ENCODE measurements at places on chromosomes 1 and 21. TPM values are rescaled to one million over a fixed set of nuclear protein-coding genes. Genes with fewer than 3 reads are reported as not detected.

The CLDN14 gene
- total RNA-seq = not detected

DNA sequence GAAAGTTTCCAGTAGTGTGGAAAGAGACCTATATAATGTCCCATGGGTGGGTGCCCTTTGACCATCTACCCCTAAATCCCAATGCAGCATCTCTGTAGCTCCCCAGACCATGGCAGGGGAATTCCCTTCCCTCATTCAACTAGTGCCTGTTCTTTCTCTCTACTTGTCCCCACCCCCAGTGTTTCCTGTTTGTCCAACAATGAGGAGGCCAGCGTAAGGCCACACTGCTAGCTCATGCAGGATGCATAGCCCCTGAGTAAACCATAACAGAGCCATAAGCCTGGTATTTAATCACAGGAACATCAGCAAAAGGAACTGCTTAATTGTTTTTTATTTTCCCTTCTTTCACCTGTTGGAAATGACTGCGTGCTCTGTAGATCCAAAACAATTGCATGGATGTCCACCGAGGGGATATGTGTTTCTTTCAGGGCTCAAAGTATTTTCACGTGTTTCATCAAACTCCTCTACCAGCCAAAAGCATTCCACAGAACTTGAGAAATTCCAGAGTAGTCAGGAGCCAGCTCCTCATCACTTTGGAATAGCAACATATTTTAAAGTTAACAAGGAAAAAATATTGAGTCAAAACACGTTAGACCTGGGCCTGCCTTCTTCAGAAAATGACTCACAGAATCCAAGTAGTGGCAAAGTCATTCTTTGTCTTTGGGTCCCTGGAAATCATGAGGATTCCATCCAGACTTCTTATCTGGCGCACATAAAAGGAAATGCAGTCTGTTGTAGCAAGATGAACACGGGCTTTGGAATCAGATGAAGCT lies 162.5 kb upstream of the SGIP1 start:
- H3K27me3 ChIP-seq = no peaks in the 10 kb centered on the region
- H3K4me3 ChIP-seq = no peak overlapping the region
- peaks cover 9% of the 10 kb centered on the region for H3K36me3 ChIP-seq
- no peak for DNase-seq

DNA sequence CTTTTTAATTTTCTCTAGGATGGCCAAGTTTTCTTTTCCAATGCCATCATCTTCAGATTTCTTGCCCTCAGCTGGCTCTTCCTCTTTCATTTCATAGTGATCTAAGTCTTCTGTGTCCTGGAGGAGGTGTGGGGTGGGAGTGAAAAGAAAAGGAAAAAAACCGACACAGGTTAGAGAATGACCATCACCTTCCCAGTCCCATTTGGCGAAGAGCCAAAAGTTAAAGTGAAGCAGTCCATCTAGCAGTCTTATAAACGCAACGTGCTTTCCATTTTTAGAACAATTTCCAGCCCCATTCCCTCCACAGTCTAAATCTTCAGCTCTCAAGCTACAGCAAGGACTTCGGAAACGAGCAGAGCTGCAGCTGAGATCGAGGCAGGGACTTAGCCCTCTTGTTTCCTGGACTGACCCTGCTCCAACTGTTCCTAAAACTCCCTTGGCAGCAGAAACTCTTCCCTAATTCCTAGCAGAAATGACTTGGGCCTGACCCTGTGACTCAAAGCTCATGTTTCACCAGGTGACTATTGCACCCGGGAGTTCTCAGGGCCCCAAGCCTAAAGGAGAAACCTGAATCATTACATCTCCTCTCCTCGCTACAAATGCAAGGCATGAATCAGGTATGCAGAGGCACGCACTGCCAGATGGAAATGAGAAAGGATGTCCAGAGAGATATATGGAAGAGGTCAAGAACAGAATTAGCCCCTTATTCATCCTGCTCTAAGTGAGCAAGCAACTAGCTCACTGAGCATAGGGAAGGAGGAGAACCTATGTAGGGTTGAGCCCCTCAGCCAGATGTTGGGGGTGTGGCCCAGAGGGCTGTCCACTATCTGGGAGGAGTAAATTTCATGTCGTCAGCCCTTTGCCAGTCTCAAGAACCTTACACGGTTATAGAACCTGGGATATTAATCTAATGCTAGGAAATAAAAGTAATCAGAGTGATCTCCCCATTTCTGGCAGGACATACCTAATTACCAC lies 5.1 kb downstream of the UBE2Q1 start:
- peaks cover 69% of the 10 kb centered on the region for H3K36me3 ChIP-seq
- no peak overlapping the region for H3K27ac ChIP-seq
- H3K4me1 ChIP-seq = peaks cover 34% of the 10 kb centered on the region
- H3K27me3 ChIP-seq = no peaks in the 10 kb centered on the region
- DNase-seq = no peak

- peak overlapping the region; percentile 98 for H3K27ac ChIP-seq
- peaks cover 38% of the 10 kb centered on the region for H3K4me1 ChIP-seq
- no peak for DNase-seq
- H3K4me3 ChIP-seq = peak overlapping the region; percentile 81
- no peaks in the 10 kb centered on the region for H3K27me3 ChIP-seq
- no peaks in the 10 kb centered on the region for H3K36me3 ChIP-seq
These were observed 4.0 kb downstream of the FAAP20 start for GRCh38 chr1:2190491-2190976.

DNA sequence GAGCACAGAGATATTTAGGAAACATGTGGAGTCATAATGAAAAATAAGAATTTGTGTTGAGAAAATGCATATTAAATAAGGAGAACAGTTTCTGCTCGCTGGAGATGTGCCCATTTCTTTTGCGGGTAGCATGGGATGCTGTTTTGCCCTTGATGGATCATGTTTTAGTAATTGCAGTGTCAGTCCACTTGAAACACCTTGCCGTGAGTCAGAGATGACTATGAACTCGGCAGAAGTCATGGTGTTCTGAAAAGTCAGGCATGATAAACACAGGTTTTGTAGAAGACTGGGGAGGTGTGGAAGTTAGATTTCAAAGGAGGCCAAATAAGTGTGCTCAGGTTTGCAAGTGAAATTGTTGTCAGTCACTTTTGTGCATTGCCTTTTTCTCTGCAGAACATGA lies 315.0 kb upstream of the LRRC7 start:
- no peaks in the 10 kb centered on the region for H3K27me3 ChIP-seq
- no peaks in the 10 kb centered on the region for H3K4me1 ChIP-seq
- H3K4me3 ChIP-seq = no peak overlapping the region
- no peaks in the 10 kb centered on the region for H3K36me3 ChIP-seq
- DNase-seq = no peak

DNA sequence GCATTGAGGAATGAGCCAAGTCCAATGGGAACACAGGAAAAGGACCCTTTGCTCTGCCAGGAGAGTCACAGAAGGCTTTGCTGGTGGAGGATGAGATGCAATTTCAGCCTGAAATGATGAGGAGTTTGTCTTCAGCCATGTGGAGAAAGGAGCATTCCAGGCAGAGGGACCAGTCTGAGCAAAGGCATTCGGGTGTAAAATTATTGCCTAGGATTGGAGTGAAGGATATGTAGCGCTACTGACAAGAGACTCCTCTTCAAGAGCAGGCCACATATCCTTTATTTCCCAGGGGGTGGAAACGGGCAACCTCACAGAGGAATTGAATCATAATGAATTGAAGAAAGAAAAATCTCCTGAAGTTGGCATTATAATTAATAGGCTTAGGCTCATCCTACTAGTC lies 1.1 kb upstream of the CSF1 start:
- DNase-seq = no peak
- H3K4me1 ChIP-seq = peaks cover 19% of the 10 kb centered on the region
- H3K4me3 ChIP-seq = no peak overlapping the region
- H3K36me3 ChIP-seq = no peaks in the 10 kb centered on the region

DNA sequence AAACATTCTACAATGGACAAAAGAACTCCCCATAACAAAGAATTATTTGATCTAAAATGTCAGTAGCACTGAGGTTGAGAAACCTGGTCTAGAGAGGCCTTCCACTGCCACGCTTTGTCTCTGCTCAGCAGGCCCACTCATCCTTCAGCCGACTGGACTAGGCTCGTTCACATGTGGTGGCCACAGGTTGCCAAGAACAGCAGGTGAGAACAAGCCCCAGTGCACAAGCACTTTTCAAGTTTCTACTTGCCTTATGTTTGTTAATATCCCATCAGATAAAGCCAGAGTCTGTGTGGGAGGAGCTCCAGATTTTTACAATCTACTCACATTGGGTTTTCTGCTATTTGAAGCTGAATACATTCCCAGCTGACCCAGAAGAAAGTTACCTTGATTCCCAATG lies 9.1 kb upstream of the EFHD2 start:
- no peaks in the 10 kb centered on the region for H3K27me3 ChIP-seq
- no peak overlapping the region for H3K27ac ChIP-seq
- no peaks in the 10 kb centered on the region for H3K4me1 ChIP-seq
- no peak overlapping the region for H3K4me3 ChIP-seq
- no peak for DNase-seq

DNA sequence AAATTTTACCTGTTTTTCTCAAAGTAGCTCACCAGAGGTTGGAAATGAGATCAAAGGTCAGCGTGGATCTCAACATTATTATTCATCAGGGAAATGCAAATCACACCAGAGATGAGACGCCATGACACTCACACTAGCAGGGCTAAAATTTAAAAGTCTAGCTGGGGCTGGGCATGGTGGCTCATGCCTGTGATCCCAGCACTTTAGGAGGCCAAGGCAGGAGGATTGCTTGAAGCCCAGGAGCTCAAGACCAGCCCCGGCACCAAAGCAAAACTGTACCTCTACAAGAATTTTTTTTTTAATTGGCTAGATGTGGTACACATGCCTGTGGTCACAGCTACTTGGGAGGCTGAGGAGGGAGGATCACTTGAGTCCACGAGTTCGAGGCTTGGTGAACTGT lies 41.4 kb upstream of the PCBP3 start:
- H3K27me3 ChIP-seq = no peaks in the 10 kb centered on the region
- no peak overlapping the region for H3K27ac ChIP-seq
- no peak overlapping the region for H3K4me3 ChIP-seq
- DNase-seq = no peak
- no peaks in the 10 kb centered on the region for H3K36me3 ChIP-seq
- H3K4me1 ChIP-seq = no peaks in the 10 kb centered on the region

- peaks cover 25% of the 10 kb centered on the region for H3K4me1 ChIP-seq
- no peaks in the 10 kb centered on the region for H3K27me3 ChIP-seq
- H3K27ac ChIP-seq = no peak overlapping the region
- H3K4me3 ChIP-seq = no peak overlapping the region
- no peak for DNase-seq
These were observed 45.5 kb downstream of the IER5 start for GRCh38 chr1:181133969-181134418.

The CTTNBP2NL gene
- total RNA-seq = 66.5 TPM

GRCh38 chr1:218775501-218776021 lies 398.1 kb upstream of the LYPLAL1 start:
- no peak overlapping the region for H3K27ac ChIP-seq
- H3K4me3 ChIP-seq = no peak overlapping the region
- H3K36me3 ChIP-seq = no peaks in the 10 kb centered on the region
- no peaks in the 10 kb centered on the region for H3K4me1 ChIP-seq
- no peak for DNase-seq
- H3K27me3 ChIP-seq = no peaks in the 10 kb centered on the region

DNA sequence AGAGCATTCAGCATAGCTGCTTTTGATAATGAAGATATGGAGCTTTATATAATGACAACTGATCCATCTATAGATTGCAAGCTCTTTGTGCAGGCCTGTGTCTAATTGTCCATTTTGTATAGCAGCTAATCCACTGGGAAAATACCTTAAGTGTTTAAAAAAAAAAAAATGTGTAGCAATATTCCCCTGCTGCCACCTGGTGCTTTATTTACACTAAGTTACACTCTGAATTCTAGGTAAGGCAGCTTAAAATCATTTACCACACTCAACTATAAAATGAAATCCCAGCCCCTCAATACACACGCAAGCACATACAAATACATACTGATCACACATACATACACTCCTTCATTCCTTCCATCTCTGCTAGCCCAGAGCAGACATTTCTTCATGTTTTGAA lies 49.1 kb upstream of the BCL9 start:
- no peak overlapping the region for H3K4me3 ChIP-seq
- no peak for DNase-seq
- no peak overlapping the region for H3K27ac ChIP-seq
- peaks cover 12% of the 10 kb centered on the region for H3K4me1 ChIP-seq

The OR2L3 gene
- not detected for total RNA-seq

GRCh38 chr1:156244126-156244525 lies 2.1 kb downstream of the BGLAP start:
- no peak for DNase-seq
- peaks cover 28% of the 10 kb centered on the region for H3K4me1 ChIP-seq
- no peaks in the 10 kb centered on the region for H3K27me3 ChIP-seq
- no peak overlapping the region for H3K4me3 ChIP-seq
- H3K27ac ChIP-seq = no peak overlapping the region

DNA sequence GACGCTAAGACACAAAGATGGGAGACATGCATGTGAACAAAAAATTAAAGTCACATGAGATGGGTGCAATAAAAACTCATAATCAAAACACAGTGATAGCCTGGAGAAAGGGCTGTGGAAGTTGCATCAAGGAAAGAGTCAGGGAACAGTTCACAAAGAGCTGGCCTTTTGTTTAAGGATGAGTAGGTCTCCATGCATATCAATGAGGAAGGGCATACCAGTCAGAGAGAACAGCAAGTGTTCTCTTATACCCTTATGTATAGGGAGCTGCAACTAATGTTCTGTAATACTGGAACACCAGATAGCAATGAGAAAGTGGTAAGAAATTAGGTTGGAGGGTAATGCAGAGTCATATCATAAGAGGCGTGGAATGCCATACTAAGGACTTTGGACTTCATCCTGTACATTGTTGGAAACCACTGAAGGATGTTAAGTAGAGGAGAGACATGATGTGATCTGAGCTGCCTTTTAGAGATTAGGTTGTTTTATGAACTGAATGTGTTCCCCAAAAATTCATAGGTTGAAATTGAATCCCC lies 46.7 kb upstream of the SAMD13 start:
- peak overlapping the region; percentile 65 for H3K27ac ChIP-seq
- no peaks in the 10 kb centered on the region for H3K36me3 ChIP-seq
- peaks cover 10% of the 10 kb centered on the region for H3K4me1 ChIP-seq
- H3K27me3 ChIP-seq = no peaks in the 10 kb centered on the region
- DNase-seq = no peak

DNA sequence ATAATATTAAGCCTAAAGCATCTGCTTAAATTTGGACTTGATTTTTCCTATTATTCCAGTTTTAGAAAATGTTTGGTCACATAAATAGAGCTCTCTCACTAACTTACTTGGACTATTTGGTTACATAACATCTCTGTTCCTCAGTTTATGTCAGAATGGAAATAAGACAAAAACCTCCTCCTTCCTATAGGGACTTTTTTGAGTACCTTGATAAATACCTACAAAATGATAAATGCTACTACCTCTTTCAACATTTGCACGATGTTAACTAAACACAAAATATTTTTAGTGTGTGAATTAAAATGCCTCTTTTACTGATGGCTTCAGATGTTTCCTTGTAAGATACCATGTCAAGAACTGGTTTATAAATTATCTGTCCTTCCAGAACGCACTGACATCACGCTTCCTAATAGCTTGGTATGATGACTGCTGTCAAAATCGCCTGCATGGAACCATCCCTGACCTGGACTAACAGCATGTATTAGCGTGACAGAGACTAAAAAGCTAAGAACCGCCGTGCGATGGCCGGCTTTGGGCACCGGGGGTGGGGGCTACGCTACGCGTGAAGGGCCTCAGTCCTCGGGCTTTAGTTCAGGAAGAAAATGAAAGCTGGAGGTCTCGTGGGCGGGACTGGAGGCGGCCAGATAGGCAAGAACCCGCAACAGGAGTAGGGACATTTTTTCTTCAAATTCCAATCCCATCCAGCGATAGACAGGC lies 133.2 kb upstream of the BARHL2 start:
- no peak overlapping the region for H3K27ac ChIP-seq
- peak overlapping the region; percentile 81 for H3K4me3 ChIP-seq
- no peaks in the 10 kb centered on the region for H3K36me3 ChIP-seq
- no peak for DNase-seq
- H3K27me3 ChIP-seq = no peaks in the 10 kb centered on the region
